DMS79 treated with DMSO at 0.1 percent for 48 hours (cell line): ENCODE measurements at places on chromosomes 1 and 21.

DNA sequence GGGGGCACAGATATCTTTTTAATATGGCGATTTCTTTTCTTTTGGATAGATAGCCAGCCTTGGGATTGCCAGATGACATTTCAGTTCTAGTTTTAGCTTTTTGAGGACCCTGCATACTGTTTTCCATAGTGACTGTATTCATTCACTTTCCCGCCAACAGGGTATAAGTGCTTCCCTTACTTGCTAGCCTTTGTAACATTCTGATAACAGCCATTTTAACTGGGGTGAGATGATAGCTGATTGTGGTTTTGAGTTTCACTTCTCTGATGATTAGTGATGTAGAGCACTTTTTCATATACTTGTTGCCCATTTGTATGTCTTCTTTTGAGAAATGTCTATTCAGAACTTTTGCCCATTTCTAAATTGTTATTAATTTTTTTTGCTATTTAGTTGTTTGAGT, 151.9 kb downstream of the NTPCR start:
- no peak for DNase-seq

DNA sequence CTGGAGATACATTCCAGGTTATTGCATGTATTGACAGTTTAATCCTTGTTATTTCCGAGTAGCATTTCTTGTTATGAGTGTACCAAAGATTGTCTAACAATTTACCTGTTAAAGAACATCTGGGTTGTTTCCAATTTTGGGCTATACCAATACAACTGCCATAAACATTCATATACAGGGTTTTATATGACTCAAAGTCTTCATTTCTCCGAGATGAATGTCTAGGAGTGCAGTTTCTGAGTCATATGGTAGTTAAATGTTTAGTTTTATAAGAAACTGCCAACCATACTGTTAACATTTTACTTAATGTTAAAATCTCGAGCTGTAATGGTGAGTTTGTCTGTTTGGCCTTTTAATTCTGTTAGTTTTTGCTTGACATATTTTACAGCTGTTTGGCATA, 10.0 kb downstream of the RAB4A start:
- DNase-seq, result no peak

GRCh38 chr1:18932387-18932786, 24.1 kb downstream of the IFFO2 start:
- no peak for DNase-seq

GRCh38 chr1:116988908-116989307, 12.7 kb upstream of the CD101 start:
- no peak for DNase-seq

- DNase-seq, result peak; percentile 55
These were observed 334.2 kb upstream of the CAMK1G start for GRCh38 chr1:209249280-209249670.

DNA sequence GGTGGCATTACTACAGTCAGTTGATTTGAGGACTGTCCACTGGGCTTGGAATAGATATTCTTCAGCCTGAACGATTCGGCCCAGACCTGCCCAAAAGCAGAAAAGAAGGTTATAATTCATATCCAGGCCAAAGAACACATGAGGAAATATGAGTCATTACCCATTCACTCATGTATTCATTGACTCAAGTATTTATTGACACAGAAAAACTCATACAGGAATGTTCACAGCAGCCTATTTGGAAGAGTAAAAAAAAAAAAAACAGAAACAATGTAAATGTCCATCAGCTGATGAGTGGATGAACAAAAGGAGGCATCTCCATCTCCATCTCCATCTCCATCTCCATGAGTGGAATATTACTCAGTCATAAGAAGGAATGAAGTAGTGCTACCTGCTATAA, 15.9 kb downstream of the ZMYND12 start:
- no peak for DNase-seq

DNA sequence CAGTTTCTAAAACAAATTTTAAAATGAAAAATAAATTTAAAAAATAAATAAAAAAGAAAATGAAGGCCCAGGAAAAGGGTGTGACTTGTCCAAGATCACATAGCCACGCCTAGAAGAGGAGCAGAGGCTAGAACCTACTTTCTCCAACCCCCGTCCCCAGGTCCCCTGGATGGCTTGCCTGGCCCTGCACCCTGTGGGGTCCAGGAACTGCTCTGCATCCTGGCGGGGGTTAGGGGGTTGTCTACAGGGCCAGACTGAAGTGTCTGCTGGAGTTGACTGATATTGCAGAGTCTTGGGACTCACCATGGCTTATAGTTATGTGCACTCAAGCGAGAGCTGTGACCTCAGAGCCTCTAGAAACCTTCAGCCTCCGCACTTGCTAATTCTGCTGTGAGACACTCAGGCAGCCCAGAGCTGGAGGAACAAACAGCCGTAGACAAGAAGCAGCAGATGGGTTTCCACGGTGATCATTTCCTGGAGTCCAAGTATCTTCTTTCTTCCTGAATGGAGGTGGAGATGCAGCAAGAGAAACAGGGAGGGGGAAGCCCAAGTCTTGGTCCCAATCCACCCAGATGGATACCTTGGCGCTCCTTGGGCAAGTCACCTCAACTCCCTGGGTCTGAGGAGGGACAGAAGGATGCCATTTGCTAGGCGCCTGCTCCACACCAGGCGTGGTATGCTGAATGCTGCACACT, 5.2 kb upstream of the EXTL1 start:
- peak; percentile 21 for DNase-seq

DNA sequence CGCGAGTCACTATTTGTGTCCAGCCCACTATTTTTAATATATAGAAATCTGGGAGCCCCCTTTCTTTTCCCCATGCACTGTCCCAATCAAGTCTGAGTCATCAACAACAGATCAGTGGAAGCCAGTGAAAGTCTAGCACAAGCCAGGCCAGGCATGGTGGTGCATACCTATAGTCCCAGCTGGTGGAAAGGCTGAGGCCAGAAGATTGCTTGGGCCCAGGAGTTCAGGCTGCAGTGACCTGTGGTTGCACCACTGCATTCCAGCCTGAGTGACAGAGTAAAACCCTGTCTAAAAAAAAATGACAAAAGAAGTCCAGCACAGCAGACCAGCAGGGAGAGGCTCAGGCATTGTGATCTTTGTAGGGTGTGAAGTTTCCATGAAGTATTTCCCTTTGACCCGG, 9.0 kb upstream of the RPL5 start:
- no peak for DNase-seq

GRCh38 chr1:72412286-72412685, 129.9 kb upstream of the NEGR1 start:
- DNase-seq, result no peak

- no peak for DNase-seq
These were observed 86.8 kb downstream of the HSF2BP start for GRCh38 chr21:43572446-43572845.

- no peak for DNase-seq
These were observed 76.4 kb upstream of the ZBTB18 start for GRCh38 chr1:243974451-243975292.

- DNase-seq, result no peak
These were observed 10.6 kb downstream of the TNFRSF1B start for GRCh38 chr1:12177156-12177998.

DNA sequence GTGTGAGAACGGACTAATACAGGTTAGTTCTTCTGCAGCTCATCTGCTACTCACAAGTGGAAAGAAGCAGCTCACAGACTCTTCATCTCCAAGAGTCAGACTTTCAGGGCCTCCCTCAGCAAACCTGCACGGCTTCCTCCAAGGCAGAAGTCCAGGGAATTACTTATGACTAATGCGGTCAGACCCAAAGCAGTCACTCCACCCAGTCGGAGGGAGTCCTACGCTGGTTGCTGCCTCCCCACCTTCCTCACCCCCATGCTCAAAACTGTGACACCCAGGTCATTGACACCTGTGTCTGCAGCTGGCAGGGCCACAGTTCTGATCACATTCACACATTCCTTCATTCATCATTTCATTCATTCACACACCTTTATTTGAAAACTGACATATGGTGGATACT, 38.4 kb upstream of the PRDM2 start:
- DNase-seq, result no peak

- no peak for DNase-seq
These were observed 82.9 kb downstream of the MDM4 start for GRCh38 chr1:204599098-204599497.

GRCh38 chr1:159315381-159315780, 13.2 kb downstream of the FCER1A start:
- DNase-seq, result no peak

- DNase-seq, result no peak
These were observed 134.9 kb upstream of the B3GALT2 start for GRCh38 chr1:193321242-193321840.
